ENCODE measurements at places on chromosomes 7 and 10.

- peak; percentile 75 for DNase-seq
These were observed 27.9 kb upstream of the PWWP2B start for GRCh38 chr10:132368881-132369635.

- no peak for DNase-seq
These were observed 5.7 kb downstream of the PPIF start for GRCh38 chr10:79353000-79353406.

- no peak for DNase-seq
These were observed 372.1 kb downstream of the DNAJB6 start for GRCh38 chr7:157708919-157709295.

DNA sequence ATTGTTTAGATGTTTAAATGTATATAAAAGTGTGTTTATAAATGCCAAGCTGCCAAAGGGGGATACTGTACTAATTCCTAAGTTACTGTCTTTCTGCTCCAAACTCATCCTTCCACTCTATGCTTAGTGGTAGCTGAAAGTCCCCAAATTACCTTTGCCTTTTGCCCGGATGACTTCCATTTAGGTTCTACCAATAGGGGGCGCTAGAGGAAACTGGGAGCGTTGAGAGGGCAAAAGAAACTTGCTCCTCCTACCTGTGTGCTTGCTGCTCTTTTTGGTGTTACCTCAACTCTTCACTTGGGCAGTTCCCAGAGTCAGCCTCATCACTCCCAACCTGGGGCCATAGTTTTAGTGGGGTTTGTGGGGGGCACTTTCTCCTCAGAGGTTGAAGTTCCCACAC lies 5.9 kb upstream of the OR2A25 start:
- DNase-seq, result no peak

GRCh38 chr7:92402920-92403759 lies 44.1 kb upstream of the GATAD1 start:
- DNase-seq, result peak; percentile 36

- DNase-seq, result no peak
These were observed 16.0 kb downstream of the FAM13C start for GRCh38 chr10:59346321-59346720.

DNA sequence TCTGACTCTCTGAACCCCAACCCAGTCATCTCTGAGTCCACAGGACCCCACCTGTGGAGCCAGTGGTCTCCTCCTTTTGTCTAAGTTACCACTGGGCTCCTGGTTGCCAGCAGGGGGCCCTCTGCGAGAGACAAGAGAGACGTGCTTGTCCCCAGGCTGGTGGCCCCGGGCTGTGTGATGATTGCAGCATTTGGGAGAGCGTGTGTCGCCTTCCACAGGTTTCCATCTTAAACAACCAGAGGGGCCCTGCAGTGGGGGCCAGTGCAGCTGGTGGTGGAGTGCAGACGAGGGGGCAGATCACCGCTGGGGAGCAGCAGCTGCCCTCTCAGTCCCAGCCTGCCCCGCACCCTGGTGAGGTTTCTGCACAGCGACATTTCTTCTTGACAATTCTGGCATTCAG lies 122.4 kb upstream of the PPP2R2D start:
- no peak for DNase-seq

GRCh38 chr10:100245484-100246220 lies 16.3 kb upstream of the CHUK start:
- DNase-seq, result no peak

- DNase-seq, result no peak
These were observed 190.3 kb downstream of the TCF7L2 start for GRCh38 chr10:113140143-113141011.

DNA sequence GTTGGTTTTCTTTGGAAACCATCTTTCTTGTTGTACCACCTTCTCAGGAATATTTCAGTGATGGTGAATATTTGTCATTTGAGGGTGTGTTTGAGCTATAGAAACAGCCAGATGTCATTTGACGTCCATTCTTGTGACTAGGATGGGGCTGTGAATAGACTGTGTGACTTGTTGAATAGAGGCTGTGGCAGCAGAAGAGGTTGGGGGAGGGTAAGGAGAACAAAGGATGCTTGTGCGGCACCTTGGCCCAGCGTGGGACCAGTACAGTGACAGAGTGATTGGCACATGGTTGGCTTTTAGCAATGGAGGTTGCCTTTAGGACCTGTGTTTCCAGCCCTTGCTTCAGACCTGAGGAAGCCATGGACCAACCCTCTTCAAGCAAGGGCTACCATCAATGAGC lies 11.3 kb downstream of the DMBT1 start:
- no peak for DNase-seq

GRCh38 chr10:4638099-4638498 lies 187.9 kb upstream of the AKR1E2 start:
- DNase-seq, result no peak

- DNase-seq, result no peak
These were observed 17.6 kb downstream of the GLI3 start for GRCh38 chr7:42219447-42219846.

- no peak for DNase-seq
These were observed 444.8 kb downstream of the GRID1 start for GRCh38 chr10:85921789-85922188.

Data from AG08396 (cell line).